Renal cortex interstitium (tissue), 15 donors: ENCODE measurements at places on chromosomes 5 and 9.

GRCh38 chr9:7240569-7241311 lies 483.0 kb downstream of the KDM4C start:
- no peak for DNase-seq

GRCh38 chr5:180618829-180619562 lies 27.7 kb upstream of the SCGB3A1 start:
- DNase-seq, result no peak

DNA sequence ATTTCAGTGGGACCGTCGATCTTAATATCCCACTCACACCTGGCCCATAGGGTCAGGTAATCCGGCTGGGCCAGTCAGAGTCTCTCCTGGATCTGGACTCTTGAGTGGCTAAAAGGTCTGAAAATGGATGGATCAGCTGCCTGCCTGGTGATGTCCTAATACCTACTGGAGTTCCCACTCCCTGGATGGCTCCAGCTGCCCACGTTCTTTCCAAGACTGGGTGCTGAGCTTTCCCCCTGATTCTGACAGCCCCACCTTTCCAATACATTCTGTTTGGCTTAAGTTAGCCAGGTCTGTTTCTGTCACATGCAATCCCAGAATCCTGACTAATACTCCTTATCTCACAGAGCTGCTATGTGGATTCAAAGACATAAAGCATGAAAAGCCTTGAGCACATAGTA lies 10.2 kb downstream of the SH3PXD2B start:
- no peak for DNase-seq

DNA sequence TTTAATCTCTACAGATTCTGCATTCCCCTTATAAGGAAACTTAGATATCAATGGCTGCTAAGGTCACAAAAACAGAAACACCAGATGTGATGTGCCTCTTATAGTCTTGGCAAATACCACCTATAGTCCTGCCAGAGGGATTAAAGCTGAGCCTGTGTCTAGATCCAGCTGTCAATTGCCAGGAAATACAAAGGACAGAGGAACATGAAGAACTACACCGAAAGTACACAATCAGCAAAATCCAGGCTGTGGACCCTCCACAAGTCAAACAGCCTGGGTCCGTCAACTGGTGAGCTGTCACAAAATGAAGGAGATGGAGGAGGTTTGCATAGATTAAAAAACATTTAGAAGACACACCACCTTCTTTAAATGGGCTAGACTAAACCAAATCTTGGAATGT lies 85.4 kb downstream of the KLF4 start:
- DNase-seq, result no peak

DNA sequence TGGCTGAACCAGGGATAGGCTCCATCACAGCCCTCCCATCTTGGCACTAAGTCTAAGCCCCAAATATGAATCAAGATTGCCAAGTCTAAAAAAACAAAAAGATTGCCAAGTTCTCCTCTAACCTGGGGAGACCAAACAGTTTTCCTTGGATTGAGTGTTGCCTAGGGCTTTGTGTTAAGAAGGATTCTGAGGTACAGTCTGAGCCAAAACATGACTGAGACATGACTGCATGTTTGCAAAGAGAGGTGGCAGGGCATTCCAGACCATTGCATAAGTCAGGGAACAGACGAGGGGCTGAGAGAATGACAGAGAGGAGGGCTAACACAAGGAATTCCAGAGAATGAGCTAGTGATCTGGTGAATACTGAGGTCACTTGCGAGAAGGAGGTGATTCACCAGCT lies 11.4 kb downstream of the LAMC3 start:
- DNase-seq, result no peak

DNA sequence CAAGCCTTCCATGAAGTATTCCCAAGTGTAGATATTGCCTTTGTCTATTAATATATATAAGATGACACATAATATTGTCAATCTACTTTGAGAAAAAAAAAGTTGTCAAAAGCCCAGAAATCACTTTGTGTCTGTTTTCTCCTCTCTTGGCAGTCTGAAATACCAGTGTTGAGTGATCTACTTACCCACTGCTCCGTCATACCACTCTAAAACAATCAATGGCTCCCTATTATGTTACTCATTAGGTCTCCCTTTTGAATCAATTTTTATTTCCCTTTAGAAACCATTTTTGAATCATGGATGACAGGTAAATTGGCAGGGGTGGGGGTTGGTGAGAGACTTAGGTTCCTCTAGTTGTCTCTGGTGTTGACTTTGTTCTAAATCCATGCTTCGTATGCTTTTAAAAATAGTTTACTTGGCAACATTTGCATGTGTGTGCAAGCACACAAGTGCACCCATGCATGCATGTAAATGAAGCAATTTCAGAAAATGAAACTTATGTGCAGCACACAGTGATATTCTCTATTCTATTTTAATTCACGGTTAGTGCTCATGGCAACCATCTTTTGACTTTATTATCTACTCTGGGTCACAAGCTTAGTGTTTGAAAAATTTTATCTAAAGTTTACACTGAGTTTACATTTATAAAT lies 378.9 kb downstream of the RAB3C start:
- DNase-seq, result no peak

DNA sequence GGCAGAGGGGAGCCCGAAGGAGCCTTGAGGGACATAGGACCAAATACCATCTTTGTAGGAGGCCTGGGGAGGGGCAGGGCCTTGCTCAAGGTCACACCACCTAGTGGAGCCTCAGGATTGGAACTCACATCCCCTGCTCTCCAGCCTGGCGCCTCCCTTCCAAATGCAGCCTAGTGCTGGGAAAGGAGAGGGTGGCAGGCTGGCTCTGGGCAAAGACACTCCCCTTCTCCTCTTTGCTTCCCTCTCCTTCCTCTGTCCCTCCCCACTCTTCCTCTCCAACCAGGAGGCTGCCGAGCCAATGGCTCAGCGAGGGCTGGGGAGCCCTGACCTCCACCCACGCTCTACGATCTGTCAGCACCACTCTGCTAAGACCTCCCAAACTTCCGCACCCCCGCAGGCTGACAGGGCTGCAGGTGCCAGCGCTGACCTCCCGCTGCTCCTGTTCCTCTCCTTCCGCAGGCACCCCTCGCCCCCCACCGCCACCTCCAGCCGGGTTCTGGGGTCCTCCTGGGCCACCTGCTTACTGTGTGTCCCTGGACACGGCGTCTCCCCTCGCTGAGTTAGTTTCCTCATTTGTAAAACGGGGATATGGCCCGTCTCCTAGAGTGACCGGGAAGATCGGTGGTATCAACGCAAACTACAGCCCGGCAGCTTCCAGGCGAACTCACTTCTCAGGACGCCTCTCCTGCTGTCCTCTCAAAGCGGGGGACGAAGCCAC lies 52.9 kb downstream of the C9orf50 start:
- DNase-seq, result no peak

DNA sequence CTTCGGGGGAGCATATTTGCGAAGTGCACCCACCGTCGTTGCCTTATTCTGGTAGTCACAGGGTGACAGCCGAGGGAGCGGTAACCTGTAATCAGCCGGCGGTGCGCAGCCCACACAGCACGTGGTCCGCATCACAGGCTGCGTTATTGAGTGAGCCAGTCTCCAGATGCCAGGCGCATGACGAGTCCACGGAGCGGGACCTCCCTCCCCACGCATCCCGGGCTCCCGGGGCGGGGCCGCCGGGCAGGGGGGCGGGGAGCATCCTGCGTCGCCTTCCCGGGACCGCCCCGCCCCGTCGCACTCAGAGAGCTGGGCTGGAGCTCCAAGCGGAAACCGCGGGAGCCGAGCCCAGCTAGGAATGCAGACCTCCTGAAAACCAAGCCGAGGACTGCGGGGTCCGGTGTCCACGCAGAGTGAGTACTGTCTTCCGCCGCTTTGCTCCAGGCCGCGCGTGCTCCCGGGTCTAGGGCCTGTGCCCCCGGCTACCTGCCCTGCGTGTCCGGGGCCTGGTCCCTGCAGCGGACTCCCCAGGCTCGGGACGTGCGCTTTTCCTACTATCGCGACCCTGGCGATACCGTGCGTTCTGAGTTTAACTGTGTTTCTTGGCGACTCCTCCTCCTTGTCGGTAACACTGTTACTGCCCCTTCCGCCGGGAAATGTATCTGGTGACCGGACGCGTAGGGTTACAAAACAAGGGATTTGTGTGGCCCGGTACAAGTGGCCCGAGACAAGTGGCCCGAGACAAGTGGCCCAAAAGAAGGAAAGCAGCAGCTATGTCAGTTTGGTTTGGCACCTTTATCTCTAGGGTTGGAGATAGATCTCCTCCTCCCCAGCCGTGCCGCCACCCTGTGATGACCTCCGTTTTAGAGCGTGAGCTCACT lies 40.6 kb downstream of the CAST start:
- DNase-seq, result peak; percentile 90

DNA sequence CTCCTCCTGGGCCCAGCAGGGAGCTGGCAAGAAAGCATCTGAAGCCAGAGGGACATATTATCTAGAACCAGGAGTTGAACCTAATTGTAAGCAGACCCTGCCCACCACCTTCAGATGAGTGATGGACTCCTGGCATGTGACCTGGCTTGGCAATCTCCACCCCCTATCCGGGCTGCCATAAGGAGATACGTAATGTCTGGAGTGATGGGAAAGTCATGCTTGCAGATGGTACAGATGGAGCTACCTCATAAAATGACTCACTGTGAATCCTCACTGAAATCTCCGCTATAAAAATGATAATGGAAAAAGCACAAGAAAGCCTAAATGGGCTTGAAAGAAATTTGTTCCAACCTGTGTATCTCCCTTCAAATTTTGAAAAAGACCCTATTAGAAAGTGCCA lies 157.5 kb downstream of the DMRT2 start:
- DNase-seq, result no peak

DNA sequence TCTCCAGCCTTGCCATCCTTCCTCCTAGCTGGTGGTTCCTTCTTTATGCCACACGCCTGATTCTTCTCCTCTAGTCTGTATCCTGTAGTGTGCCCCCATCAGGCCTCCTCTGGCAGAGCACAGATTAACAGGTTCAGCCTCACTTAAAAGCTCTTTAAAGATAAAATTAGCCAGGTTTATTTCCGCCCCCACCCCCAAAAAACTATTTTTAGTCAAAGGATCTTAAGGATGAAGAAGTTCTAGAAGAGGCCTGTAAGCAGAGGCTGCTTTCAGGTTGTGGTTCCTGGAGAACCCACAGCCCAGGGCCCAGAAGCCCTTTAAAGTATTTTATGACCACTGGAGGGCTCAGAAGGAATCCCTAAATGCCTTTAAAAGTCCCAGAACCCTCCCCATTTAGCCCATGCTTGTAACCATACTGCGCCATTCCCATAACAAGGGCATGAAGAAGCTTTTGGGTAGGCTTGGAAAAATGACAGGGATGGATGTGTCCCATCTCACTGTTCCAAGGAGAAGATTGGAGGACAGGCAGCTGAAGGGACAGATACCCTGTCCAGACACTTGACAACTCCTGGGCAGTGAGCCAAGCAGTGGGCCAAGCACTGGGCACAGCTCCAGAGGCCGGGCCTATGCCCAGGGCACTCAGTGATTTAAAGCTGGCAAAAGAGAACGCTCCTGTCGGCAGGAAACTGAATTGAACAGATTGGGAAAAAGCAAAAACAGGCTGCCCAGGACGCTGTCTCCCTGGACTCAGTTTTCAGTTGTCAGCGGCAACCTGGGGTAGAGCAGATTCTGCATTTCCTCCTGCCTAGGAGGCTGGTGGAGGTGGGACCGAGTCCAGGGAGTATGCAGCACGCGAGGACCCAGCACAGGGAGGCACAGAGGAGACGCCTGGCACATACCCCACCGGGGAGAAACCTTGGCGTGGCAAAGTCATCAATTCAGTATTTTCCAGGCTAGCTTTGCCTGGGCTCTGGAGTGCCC lies 106.3 kb upstream of the SSBP2 start:
- DNase-seq, result no peak

- DNase-seq, result no peak
These were observed 35.2 kb downstream of the MTRR start for GRCh38 chr5:7904170-7904569.
